ENCODE measurements at places on chromosomes 2 and 18. TPM values are rescaled to one million over a fixed set of nuclear protein-coding genes. Genes with fewer than 3 reads are reported as not detected.

- no peak for DNase-seq
Measured at GRCh38 chr18:61797696-61798590, 94.9 kb downstream of the RNF152 start.

The ABCG5 gene
- total RNA-seq = not detected

The ASB1 gene
- 27.9 TPM for total RNA-seq

DNA sequence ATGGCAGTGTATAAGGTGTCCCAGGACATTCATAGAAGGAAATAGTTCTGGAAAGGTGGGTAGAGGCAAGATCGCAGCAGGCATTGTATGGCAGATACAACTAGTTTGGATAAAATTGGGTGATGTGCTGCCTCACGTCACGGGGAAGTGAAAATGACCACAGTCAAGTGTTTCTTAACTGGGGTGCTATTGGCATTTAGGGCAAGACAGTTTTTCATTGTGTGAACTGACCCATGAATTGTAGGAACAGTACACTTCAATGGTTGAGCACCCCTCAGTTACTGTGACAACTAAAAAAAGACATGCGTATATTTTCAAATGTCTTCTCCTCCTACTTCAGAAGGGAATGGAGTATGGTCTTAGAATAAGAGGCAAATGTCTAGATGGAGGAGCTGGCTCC is 22.3 kb upstream of the CYRIA start:
- DNase-seq = no peak

DNA sequence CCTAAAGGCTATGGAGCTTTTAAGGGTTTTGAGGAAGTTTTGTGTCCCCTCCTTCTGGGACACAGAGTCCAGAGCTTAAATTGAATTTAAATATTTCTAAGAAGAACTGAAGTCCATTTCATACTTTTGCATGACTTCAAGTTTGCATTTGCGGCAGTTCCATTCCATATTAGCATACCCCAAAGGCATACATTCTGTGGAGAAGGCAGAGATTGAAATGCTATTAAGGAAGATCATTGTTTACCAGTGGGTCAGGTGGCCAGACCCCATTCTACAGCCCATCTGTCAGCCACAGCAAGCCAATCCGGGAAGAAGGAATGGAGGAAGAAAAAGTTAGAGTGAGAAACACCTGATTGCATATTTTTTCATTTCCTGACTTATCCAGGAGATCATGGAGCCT is 75.0 kb downstream of the DNAH7 start:
- no peak for DNase-seq

The TUBA3D gene
- total RNA-seq = not detected

DNA sequence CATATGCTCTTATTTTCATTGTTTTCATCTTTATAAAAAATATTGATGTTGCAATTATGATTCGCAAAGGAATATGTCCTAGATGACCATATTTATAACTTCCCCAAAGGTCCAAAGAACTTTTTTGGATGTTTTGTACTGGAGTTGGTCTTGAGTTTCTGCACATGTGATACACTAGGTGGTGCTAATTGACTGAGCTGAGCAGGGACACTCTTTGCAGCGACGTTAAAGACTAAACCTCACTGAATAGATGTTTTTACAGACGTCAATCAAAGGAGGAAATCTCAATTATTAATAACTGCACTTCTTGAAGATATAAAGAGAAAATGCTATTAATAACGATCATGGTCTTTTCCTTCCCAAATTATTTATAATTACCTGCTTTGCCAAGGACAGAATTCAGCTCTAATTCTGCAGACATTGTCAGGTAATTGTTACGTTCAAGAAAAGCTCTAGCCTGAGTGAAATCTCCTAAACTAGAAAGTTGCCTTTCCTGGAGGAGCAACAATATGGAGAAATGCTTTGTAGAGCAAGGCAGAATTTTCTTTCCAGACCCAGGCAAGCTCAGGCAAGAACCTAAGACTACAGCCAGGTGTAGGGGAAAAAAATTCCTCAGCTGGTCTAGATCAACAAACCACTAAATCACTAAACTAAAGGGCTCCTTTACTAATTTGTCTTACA is 119.3 kb upstream of the RBBP8 start:
- DNase-seq = no peak

GRCh38 chr2:231286964-231287363 is 88.5 kb downstream of the ARMC9 start:
- no peak for DNase-seq
